ENCODE measurements at places on chromosomes 4 and X.

DNA sequence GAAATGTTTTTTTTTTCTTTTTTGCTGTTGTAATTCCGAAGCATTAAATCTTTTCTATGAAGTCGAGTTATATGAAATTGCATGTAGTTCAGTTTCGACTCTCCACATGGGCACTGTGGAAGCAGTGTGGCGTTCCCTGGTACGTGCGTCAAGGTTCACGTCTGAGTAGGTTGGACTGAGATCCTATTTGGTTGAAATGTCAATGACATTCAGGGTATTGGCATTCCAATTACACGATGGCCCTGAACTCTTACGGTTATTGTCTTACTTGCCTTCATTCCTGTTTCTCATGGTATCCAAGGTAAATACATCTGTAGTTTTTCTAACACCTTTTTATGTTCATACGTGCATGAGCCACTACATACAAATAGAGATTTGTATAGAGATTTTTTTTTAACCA, 128.8 kb downstream of the SORBS2 start:
- DNase-seq, result no peak

- no peak for DNase-seq
Measured at GRCh38 chr4:107800706-107801105, 24.0 kb upstream of the SGMS2 start.

GRCh38 chr4:108533245-108533844, 87.0 kb upstream of the RPL34 start:
- DNase-seq, result peak; percentile 23

GRCh38 chr4:53050361-53050774, 188.3 kb downstream of the RASL11B start:
- peak; percentile 25 for DNase-seq

- DNase-seq, result peak; percentile 80
Measured at GRCh38 chrX:154043003-154043763, 23.5 kb upstream of the IRAK1 start.

DNA sequence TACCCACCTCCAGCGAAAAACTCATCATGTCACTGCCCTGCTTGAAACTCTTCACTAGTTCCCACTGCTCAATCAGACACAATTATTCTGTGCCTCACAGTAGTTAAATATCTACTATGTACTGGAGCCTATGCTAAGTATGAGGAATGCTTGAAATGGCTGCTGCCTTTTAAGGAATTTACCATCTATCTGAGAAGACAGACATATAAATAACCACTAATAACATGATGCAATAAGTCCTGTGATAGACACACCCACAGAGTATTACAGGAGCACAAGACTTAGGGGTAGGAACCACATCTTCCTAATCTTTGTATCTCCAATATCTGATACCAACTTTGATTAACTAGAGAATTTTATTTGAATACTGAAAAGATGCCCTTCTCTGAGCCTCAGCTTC, 21.1 kb downstream of the SLC25A53 start:
- peak; percentile 11 for DNase-seq

DNA sequence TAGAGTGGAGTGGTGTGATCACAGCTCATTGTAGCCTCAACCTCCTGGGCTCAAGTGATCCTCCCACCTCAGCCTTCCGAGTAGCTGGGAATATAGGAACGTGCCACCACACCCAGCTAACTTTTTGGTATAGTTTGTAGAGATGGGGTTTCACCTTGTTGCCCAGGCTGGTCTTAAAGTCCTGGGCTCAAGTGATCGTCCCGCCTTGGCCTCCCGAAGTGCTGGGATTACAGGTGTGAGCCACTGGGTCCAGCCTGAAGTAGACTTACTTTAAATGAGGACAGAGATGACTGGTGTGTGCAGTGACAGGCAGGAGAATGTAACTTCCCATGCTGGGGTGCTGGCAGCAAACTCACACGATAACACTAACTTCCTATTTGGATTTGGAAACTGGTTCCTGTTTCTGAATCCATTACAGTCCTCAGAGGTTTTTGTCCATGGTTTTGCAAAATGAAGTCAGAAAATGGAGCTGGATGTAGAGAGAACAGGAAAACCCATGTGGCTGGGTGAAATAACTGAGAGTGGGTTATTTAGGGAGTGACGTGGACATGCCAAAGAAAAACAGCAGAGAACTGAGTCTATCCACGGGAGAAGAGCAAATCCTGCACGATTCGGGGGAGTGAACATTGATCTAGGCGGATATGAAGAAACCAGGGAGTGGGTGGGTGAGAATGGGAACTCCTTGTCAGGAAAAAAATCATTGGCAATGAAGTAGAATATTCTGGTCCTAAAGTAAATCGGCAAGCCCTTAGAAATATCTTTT, 95.6 kb downstream of the GATB start:
- DNase-seq, result no peak

- peak; percentile 57 for DNase-seq
Measured at GRCh38 chr4:144174401-144175067, 34.0 kb upstream of the GYPA start.

- peak; percentile 66 for DNase-seq
Measured at GRCh38 chr4:158778712-158779111, 9.9 kb downstream of the FNIP2 start.

- no peak for DNase-seq
Measured at GRCh38 chr4:15376145-15376544, 51.7 kb upstream of the C1QTNF7 start.
